Aorta (tissue), 5 donors: ENCODE measurements at places on chromosomes 1 and 21. TPM values are rescaled to one million over a fixed set of nuclear protein-coding genes. Genes with fewer than 3 reads are reported as not detected.

- no peak for DNase-seq
These were observed 72.4 kb downstream of the AJAP1 start for GRCh38 chr1:4726620-4727341.

DNA sequence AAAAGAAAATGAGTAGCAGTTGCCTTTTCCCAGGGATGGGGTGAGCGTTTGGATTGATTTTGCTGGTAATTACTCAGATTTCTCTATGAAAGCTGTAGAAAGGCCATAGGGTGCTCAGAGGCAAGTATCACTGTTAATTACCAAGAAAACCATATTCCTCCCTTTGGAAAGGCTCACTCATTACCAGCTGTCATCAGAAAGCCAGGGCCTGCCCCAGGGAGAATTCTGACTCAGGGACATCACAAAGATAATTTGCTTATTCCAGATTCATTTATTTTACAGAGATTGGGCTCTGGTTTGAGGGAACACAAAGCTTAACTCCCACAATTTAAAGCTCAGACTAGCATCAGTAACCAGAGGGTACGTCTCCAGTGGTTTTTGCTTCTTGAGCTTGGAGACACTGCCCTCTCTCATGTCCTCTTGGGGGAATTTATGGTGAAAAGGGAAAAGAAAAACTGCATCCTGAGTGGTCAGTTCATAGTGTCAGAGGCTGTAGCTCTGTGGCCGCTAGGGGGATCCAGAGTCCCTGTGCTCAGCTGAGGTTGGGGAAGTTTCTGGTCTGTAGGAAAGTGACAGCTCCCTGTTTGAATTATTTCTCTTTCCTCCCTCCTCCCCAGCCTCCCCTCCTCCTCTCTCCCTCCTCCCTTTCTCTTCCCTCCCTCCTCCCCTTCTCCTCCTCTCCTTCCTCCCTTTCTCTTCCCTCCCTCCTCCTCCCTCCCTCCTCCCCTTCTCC, 204.3 kb downstream of the KCNJ6 start:
- peak; percentile 81 for DNase-seq

SPATA21 gene
- not detected for total RNA-seq

COPA gene
- 174 TPM for total RNA-seq

CLEC20A gene
- total RNA-seq, result not detected
